NCI-H748 treated with DMSO at 0.1 percent for 48 hours (cell line): ENCODE measurements at places on chromosomes 16 and 17.
A peak's percentile ranks its signal among the peaks of the same experiment; 100 is the strongest.

DNA sequence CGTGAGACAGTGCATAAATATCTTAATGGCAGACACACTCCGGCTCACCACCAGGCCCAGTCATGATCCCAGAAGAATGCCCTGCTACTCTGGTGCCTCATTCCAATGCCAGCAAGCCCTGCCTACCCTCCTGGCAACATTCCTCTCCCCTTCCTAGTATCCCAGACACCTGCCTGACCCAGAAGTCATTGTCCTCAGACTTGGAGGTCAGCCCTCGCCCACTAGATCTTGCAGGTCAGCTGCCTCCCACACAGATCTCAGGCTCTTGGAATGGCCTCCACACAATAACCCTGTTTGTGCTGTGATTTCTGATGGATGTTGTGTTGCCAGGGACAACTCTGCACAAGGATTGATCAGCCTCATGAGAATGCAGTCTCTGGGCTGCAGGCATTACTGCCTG is 1.8 kb upstream of the TEX2 start:
- DNase-seq: no peak

GRCh38 chr17:7074931-7075330 is 5.1 kb downstream of the CLEC10A start:
- no peak for DNase-seq

DNA sequence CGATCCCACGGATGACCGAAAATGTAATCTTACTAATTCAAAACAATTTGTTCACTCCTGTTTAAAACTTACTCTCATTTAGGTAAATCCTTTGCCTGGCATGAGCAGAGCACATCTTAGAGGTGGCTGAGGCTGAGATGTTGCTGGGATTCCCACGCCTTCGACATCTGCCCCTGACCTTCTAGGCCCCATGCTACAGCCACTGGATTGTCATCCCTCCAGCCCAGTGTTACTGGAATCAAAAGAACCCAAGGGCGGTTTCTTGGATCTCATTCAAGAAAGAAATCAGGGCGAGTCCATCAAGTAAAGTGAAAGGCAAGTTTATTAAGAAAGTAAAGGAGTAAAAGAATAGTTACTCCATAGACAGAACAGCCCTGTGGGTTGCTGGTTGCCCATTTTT is 64.5 kb upstream of the SHISA6 start:
- DNase-seq: no peak

GRCh38 chr17:1485423-1486376 is 6.8 kb downstream of the MYO1C start:
- DNase-seq: peak; percentile 14

DNA sequence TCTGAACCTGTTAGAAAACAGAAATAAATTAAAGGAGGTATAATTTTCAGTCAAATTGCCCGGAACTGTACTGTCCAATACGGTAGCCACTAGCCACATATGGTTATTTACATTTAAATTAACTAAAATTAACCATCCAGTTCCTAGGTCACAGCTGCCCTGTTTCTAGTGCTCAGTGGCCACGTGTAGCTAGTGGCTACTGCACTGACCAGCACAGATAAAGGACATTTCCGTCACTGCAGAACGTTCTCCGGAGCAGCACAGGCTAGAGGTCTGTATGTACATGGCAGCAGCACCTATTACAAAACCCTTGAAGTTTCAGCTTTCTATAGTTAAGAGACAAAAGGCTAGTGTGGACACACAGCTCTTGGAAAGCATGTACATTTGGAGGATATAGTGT is 33.7 kb downstream of the CPSF4L start:
- DNase-seq: no peak

GRCh38 chr17:43810823-43811222 is 22.1 kb downstream of the MPP3 start:
- no peak for DNase-seq

DNA sequence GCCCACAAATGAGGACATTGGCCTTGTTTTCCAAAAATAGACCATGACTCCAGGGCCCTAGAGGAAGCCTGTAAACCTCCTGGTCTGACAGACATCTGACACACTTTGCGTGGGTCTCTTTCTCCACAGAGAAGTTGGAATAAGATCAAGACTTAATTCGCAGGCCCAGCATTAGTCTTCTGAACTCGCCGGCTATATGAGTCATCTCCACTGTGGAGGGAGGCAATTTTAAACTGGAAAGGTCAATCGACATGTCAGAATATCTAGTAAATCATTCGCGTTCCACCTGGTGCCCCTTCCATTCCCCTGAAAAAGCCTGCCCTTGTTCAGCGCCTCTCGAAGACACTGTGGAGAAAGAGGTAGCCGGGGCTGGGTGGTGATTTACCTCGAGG is 140.1 kb downstream of the CLEC16A start:
- DNase-seq: no peak

DNA sequence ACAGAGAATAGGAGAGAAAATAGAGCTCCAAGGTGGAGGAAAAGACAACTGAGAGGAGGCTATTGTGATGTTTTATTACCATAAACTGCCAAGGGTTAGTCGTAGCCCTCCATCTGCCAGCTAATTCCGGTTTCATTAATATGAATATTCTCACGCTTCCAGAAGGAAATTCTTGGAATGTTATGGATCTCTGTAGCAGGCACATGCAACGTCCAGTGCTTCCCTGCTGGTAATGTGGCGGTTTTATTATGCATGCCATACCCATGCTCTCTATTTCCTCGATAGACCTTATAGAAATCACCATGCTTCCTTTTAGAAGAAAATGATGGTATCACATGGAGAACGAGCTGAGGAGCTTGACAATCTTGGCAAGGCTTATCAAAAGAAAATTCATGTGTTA is 463.6 kb downstream of the MAF start:
- DNase-seq: no peak

- DNase-seq: peak; percentile 84
Measured at GRCh38 chr17:57135789-57136291, 50.8 kb downstream of the AKAP1 start.

GRCh38 chr17:56781906-56782305 is 51.8 kb downstream of the C17orf67 start:
- DNase-seq: no peak

DNA sequence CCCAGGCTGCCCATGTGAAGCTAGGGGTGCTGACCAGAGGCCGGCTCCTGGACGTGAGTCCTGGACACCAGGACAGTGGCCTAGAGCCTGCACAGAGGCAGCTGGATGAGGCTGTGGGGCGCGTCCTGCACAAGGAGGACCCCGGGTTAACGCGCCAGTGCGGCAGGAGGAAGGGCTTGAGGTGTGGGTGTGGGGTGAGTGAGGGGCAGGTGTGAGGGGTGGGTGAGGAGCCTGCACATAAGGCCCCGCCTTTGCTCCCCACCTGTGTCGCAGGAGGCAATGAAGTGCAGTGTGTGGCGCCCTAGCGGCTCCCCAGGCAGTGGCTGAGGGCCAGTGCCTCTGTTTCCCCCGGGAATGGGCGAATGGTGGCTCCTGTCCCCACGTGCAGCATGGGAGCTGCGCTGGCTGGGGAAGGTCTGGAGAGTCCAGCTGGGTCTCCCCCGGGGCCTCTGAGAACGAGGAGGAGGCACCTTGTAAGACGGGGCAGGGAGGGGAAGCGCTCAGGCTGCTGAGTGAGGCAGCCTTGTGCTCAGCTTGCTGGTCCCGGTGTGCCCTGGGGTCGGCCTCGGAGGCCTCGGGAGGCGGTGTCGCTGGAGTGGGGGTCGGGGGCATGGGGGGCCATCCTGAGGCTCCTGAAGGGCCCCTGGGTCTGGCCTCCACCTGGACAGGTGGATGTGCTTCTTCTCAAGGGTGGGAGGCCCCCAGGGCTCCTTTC is 3.2 kb downstream of the CD7 start:
- no peak for DNase-seq

GRCh38 chr17:63694950-63695773 is 4.8 kb downstream of the LIMD2 start:
- DNase-seq: no peak

DNA sequence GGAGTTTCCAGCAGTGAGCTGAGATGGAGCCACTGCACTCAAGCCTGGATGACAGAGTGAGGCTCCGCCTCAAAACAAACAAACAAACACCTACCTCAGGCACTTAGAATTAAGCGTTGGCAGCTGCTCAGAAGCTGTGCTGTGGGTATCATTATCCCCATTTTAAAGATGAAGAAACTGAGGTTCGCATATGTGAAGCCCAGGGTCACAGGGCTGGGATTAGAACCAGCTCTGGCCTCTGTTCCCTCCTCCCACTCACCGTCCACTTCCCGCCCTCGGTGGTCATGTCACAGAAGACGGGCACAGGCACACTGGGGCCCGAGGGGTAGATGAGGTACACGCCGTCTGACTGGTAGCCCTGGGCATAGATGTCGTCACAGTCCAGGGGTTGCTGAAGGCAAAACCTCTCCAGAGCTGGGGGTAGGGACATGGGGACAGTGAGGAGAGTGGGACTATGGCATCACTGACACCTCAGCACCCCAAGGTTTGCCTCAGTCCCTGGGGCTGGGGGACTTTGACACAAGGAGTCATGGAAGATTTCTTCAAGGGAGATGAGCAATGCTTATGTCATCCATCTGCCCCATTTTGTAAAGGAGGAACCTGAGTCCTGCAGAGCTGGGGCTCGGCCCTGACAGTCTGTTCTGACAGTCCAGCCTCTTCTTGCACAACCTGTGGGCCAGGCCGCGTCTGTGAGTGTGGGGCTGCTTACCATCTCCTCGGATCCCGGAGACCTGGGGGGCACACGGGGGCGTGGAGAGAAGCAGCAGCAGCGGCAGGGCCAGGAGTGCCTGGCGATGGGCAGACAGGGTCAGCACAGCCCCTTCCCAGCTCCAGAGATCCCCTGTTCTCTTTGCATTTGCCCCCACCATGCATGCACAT is 700 bp downstream of the MFAP4 start:
- DNase-seq: no peak

DNA sequence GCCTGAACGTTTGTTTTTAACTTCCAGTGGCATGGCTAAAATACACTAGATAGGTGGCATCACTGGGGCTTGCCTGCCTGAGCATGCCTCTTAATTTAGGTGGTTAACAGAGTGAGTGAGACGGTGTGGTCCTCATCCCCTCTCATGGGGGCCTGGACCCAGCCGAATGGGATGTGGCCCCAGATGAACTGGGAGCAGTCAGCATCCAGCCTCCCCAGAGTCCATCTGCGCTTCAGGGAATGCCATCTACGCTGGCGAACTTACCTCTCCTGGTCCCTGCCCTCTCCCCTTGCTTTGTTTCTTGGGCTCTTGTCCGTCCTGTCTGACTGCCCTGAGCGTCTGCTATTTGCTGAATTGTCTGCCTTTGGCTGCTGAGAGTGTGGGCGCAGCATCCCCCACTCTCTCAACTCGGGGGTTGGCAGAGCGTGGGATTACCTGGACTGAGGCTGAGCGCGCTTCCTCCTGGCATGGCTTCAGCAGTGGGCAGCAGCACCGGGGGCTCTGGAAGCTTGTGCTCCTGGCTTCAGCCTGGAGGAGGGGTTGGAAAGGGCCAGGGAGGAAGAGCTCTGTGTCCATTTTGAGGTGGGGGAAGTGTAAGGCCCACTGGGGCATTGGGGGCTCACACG is 2.1 kb downstream of the RAB40C start:
- no peak for DNase-seq

GRCh38 chr16:56226187-56226586 is 34.9 kb downstream of the GNAO1 start:
- no peak for DNase-seq

- DNase-seq: no peak
Measured at GRCh38 chr17:9105068-9105868, 84.0 kb downstream of the NTN1 start.

DNA sequence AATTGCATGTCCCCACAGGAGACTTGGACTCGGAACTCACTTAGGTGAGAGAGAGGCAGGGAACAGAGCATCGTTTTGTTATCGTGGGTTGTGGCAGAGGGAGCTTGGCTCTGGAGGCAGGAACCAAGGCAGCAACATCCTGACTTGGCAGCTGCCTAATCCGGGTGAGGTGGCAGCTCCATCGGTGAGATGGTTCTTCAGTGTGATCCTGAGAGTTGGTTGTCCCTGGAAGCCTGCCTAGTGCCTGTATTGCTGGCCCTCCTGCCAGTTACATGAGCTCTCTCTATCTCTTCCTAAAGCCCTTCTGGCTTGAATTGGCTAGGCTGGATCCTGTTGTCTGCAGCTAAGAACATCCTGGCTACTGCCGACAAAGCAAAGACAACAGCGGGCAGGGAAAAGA is 19.9 kb upstream of the SEC14L1 start:
- DNase-seq: no peak

DNA sequence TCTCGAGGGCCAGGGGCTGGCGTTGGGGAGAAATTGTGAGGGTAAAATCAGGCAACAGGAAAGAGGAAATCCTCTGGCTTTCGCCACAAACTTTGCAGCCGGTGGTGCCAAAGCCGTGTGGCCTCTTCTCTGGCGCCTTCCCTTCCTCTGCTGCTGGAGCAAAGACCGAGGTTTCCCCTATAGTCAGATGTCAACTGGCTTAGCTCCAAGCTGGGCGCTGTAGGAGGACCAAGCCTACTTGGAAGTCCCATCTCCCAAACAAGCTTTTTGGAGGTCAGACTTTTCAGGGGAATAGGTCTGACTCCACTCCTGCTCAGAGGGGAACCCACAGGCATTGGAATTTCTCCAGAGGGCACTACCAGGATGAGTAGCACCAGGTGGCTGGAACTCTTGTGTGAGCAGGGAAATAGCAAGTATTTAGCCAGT is 5.0 kb downstream of the IGFBP4 start:
- DNase-seq: no peak

DNA sequence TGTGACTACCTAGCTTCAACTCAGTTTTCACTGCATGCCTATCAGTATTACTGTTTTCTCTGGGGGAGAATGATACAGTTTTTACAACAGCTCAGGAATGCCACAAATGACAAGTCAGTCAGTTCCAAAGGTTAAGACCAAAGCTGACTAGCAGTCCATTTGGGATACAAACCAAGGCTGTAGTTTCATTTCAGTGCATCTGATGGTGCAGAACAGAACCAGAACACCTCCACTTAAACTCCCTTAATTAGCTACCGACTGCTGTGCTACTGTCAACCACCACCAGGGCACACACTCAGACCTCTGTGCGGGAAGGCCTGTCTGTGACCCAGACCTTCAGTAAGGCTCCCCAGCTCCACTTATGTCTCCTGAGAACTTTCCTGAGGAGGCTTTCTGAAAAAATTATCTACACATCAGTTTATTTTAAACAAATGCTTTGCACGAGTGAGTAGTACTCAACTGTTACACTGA is 20.4 kb downstream of the NFE2L1 start:
- no peak for DNase-seq

DNA sequence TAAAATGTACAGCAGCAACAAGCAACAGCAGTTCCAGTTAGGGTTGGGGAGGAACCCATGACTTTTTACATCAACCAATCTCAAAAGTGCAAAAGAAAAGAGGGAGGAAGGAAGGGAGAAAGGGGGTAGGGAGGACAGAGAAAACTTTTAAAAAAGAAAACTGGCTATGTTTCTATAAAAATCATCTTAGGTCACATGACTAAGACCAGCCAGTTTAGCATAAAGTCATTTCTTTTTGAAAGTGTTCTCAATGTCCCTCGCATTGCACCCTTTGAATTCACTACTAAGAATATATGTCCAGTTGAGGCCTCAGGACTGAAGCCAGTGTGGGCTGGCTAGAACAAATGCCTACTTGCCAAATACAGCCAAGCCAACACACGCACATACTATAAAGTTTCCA is 28.9 kb downstream of the DCUN1D3 start:
- no peak for DNase-seq

- DNase-seq: no peak
Measured at GRCh38 chr17:80918731-80919130, 72.9 kb upstream of the CHMP6 start.

GRCh38 chr16:8619671-8620370 is 1.7 kb upstream of the METTL22 start:
- DNase-seq: no peak

- no peak for DNase-seq
Measured at GRCh38 chr16:4263504-4264436, 9.1 kb downstream of the TFAP4 start.
